ENCODE measurements at places on chromosomes 6 and 20.

GRCh38 chr6:105058846-105059245, 101.9 kb downstream of the LIN28B start:
- DNase-seq, result no peak

GRCh38 chr6:167471548-167471930, 146.7 kb downstream of the TTLL2 start:
- no peak for DNase-seq

- no peak for DNase-seq
These were observed 168.6 kb downstream of the NFATC2 start for GRCh38 chr20:51373713-51374455.

GRCh38 chr20:57013217-57013616, 253.2 kb downstream of the BMP7 start:
- DNase-seq, result no peak

- no peak for DNase-seq
These were observed 227.5 kb upstream of the FAM83B start for GRCh38 chr6:54619102-54619501.

DNA sequence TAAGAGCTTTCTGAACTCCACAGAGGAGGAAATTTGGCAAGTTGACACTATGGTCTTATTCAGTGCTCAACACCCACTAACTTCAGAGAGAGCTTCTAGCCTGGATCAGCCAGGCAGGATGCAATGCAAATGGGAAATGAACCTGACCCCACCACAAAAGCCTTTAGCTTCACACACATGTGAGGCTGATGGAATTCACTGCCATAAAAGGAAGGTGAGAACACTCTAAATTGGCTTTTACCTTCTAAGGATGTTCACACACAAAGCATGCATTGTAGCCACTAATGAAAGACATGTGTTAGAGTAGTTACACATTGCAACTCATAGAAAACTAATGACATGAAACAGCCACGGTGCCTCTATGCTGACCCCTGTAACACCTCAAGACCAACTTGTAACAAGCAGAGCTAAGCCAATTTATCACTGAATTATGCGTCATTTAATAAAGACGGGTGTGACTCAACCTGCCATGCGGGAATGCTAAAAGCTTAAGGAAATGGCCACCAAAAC, 262.1 kb downstream of the HACE1 start:
- DNase-seq, result no peak

DNA sequence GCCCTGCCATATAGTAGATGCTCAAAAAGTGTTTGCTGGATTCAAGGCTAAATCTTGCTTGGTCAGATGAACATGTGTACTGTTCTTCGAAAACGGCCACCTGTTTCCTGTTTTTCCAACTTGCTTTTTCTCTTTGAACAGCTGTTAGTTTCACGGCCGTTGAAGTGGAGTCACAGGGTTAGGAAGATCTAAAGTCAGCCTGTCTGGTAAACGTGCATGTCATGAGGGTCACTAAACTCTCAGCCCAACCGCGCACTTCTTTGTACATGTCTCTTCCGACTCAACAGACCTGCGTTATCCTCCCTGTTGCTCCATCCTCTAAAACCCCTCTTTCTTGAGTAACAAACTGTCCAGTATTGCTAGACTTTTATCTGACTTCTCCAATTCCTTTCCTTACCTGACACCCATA, 93.2 kb upstream of the MAN1A1 start:
- no peak for DNase-seq

DNA sequence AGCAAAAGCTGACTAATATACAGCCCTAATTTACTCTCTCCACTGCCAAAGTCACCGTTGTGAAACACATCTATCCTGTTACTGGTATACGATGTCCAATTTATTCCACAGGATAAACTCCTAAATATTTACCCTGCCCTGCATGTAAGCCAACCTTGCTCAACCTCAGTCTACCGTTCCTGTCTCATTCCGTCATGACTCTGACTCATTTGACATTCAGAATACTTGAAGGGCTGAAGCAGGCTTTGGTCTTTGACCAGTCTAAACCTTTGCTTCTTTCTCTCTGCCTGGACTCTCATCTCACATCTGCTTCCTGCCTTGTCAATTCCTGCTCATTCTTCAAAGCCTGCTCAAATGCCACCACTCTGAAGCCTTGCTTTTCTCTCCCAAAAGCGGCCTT, 157.5 kb downstream of the SCP2D1 start:
- no peak for DNase-seq

DNA sequence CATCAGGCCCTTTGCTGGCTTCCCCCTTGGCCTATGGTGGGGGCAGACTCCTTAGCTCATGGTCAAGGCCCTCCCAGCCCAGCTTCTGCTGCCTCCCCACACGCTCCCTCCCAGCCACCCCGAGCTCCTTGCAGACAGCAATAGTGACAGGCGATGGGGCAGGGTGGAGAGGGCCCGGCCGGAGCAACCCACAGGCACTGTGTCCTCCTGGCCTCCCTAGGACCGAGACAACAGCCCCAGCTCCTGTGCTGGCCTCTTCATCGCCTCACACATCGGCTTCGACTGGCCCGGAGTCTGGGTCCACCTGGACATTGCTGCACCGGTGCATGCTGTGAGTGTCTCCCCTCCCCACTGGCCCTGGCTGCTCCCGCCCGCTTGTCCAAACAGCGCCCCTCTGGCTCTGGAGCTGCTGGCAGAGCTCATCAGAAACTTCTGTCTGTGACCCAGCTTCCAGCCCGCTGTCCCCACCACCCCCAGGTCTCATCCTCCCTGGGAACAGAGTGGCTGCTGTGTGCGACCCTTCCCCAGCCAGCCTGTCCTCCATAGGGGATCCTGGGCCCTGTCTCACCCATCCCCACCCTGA, 21.8 kb downstream of the NPEPL1 start:
- no peak for DNase-seq

DNA sequence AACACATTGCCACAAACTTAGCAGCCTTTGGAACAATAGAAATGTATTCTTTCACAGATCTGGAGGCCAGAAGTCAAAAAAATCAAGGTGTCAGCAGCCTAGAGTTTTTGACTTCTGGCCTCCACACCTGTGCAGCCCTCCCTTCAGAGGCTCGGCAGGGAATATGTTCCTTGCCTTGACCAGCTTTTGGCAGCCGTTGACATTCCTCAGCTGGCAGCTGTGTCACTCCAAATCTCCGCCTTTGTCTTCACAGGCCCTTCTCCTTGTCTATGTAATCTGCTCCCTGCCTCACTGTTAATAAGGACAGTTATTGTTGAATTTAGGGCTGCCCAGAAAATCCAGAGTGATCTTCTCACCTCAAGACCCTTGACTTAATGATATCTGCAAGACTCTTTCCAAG, 17.2 kb upstream of the AHI1 start:
- DNase-seq, result no peak

GRCh38 chr6:80988286-80988685, 764.2 kb downstream of the TENT5A start:
- DNase-seq, result no peak

DNA sequence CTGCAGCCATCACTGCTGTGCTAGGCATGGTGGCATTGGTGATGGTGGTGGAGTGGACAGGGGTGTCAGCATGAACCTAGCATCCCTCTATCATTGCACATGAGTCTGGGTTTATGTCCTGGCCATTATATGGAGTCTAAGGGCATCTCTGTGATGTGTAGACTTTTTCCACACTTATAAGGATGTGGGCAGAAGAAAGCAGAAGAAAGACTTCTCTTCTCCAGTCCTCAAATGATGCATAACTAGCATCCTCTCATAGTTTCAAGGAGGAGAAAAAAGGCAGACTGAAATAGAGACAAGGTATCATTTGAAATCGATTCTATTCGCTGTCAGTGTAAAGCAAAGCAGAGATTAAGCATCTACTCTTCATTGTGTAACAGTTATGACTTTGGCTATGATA, 140.0 kb upstream of the ATXN1 start:
- no peak for DNase-seq

DNA sequence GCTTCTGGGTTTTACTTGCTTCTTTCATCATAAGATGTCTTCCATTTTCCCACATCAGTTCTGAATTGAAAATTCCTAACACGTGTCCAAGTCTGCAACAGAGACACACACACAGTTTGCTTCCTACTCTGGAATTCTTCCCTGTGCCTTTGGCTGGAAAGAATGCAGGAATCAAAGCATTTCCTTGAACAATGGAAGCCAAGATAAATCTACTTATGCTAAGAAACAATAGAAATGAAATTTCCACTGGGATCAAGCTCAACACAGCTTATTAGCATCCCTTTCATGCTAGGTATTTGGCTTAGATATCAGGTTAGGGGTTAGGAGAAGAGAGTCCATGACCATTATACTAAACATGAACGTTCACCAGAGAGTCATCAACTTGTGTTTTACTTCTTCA, 101.1 kb upstream of the SCAF8 start:
- DNase-seq, result no peak

DNA sequence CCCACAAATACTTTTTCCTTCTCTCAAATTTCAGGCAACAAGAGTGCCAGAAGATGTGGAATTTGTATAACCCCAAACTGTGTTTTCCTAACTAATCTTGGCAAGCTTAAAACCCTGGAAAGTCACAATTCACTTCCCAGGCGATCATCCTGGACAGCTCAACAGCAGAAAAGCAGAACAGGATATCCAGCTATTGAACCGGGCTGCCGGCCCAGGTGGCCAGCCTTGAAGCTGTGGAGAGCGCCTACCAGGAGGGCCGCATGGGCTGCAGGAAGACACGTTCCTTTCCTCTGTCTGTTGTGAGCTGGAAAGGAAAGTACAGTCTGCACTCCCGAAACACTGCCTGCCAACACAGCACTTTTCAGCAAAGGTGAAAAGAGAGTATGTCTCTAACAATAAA, 719.7 kb upstream of the MARCKS start:
- no peak for DNase-seq

DNA sequence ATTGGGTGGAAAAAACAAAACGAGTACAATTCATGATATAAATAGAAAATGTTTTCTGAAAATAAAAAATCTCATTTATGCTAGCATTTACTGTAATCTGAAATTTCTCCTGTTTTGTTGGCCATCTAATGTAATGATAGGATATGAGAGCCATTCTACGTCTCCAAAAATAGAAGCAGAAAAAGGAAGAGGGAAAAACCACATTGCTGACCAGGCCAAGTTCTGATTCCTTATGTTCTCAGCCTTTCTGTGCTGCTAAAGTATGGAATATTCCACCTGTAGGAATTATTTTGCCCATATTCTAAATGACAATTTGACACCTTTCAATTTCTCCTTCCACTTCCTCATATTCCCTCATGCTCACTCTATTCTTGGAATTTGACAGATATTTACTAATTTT, 110.2 kb downstream of the TBXT start:
- no peak for DNase-seq

DNA sequence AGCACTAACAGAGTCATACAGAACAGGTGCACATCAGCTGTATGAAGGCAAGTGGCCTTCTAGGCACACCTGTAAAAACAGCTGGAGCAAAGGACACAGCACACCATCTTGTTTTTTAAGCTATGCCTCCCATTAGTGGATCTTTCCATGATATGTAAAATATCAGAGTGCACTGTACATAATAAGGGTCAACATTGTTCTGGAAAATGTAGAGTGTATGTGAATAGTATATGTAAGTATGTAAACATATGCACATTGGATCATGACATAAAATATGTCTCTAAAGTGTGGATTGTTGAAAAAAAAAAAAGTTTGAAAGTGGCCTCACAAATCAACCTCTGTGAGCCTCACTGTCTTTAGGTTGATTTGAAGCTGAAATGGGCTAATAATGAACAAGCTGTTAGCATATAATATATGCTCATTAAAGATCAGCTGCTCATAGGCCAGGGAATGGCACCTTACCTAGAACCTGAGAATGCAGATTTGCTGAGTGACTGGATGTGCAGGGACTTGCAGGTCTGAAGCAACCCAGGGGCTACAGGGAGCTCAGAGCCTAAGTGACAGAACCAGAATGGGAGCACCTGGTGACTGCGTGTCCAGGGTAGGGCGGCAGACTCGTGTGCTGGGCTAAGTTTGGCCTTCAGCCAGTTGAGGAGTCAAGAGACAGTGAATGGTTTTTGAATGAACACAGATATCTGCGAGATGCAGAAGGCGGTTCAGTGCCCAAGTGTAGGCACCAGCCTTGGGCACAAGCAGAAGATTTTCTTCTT, 198.6 kb downstream of the TMEM242 start:
- no peak for DNase-seq

DNA sequence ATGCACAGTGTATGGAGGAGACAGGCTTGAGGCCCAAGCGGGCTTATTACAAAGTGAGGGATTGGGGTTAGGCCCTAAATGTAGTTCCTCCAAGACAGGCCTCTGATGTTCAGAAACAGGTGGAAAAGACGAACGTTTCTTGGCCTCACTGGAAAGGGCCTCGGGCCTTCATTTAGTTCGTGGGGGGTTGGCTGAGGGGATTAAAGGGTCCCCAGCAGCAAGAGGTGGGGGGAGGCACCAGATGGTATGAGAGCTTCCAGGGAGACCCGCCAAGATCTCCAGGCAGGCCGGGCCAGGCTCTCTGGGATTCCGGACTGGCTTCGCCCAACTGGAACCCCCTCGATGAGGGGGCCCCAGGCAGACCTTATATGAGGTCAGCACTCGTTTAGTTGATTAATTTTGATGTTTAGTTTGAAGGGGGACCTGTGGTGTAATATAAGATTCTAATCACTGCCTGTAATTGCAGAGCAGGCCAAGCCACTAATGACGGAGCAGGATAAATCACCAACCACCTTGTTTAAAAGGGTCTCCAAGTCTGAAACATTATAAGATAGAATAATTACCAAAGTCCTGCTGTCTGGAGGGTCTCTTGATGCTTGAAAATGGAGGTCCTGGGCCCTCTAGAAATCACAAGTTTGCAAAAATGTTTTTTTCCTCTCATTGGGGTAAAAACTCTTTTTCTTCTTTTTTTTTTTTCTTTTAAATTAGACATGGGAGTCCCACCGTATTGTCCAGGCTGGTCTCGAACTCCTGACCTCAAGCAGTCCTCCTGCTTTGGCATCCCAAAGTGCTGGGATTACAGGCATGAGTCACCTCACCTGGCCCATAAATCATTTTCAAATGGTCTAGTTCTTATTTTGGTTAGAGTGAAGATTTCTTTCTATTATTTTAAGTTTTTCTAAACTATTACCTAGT, 2.2 kb downstream of the HMGA1 start:
- no peak for DNase-seq

- no peak for DNase-seq
These were observed 34.0 kb upstream of the SH3BGRL2 start for GRCh38 chr6:79597155-79597554.

DNA sequence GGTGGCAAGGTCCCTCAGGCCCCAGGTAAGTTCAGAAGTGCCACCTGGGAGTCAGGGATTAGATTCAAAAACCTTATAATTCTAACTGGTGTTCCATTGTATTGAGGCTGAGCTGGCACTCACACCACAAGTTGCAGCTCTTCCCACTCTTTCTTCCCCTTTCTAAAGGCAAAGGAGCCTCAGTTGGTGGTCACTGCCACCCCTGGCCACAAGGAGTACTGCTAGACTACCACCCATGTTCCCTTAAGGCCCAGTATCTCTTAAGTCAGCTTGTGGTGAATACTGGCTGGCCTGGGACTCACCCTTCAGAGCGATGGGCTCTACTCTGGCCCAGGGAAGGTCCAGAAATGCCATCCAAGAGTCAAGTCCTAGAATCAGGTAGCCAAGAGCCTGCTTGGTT, 421.1 kb upstream of the KHDRBS2 start:
- DNase-seq, result no peak

Data from NCI-H1092 (cell line).